ENCODE measurements at places on chromosomes 6 and 20. TPM values are rescaled to one million over a fixed set of nuclear protein-coding genes. Genes with fewer than 3 reads are reported as not detected.

GRCh38 chr6:132020138-132020581 is 69.0 kb upstream of the CCN2 start:
- no peak for DNase-seq

ZSCAN12 gene
- total RNA-seq, result 15.0 TPM

TAF8 gene
- 50.4 TPM for total RNA-seq

XKR7 gene
- total RNA-seq, result not detected

GRCh38 chr6:14713008-14713960 is 532.6 kb upstream of the JARID2 start:
- no peak for DNase-seq
